ENCODE measurements at places on chromosomes 6 and 20.

GRCh38 chr20:51797357-51798025 is 4.8 kb downstream of the SALL4 start:
- no peak for DNase-seq

DNA sequence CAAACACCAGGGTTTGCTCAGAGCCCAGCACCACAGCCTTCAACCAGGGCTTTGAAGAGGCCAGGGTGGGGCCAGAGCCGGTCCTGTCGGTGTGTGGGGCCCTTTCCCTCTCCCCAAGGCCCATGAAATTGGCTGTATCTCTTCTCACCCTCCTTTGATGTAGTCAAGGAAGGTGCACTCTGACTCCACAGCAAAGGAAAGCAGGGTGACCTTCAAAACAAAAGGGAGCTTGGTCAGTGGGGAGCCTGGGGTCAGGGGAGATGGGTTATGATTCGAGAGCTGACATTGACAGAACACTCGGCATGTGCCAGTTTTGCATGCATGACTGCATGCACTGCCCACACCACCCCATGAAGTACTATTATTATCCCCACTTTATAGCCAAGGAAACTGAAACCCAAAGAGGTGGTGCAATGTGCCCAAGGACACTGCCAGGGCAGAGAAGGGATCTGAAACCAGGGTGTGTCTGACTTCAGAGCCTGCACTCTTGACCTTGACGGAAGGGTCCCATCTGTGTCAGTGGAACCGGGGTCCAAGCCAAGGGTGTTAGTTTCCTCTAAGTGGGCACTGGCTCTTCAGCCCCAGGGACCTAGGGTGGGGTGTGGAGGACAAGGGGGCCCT is 55.4 kb downstream of the RAB44 start:
- no peak for DNase-seq

DNA sequence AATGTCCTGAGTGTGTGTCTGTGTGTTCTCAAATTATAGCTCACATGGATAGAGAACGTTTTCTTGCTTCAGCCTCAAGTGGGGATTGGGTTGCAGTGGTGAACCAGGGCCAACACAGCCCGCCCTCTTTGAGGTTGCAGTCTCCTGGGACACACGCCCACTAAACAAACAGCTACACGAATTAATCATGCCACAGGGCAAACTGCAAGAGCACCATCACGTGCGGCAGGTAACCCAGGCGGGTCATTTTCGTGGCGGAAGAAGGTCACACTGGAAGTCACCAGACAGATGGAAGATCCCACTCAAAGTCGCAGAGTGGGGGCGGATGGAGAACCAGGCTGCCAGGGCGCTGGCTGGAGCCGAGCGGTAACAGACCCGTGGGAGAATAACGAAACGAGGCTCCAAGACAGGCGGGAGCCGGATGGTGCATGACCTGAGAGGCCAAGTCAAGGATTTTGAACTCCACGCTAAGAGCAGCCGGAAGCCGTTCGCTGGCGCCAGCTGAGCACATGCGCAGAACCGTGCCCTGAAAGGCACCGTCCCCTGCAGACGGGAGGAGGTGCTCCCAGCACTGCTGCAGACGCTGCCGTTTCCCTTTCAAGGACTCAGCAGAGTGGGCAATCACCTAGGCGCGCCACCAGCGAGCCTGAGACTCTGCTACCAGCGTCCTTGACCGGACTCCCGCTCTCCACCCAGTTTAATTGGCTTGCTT is 10.7 kb downstream of the DLL1 start:
- DNase-seq, result peak; percentile 51

- DNase-seq, result no peak
Measured at GRCh38 chr20:16178546-16179135, 394.6 kb downstream of the KIF16B start.

DNA sequence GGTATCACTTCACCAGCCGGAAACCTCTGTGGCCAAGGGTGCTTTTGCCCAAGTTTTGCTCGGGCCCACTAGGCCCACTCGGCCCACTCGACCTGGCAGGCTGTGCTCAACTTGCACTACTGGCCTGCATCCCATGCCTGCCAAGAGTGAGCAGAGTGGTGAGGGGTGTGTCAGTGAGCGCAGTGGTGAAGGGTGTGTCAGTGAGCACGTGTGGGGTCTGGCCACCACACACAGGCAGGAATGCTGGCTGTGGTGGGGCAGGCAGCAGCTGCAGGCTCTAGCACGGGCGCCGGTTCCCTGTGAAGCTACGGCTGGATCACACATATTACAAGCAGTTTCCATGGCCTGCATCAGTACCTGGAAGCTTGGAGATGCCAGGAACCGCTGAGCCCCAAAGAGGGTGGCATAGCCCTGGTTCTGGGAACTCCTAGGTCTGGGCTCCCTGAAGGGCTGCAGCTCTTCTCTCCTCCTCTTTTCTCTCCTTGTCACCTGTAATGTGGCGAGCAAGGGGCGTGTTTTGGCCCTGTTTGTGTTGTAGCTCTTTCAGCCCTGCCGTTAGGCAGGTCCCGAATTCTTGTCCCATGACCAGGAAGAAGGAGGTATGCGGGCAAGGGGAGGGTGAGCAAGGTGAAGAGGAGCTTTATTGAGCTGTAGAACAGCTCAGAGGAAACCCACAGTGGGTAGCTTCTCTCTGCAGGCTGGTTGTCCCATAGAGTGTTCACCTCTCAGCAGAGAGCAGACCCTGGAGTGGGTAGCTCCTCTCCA is 51.0 kb upstream of the CLDN20 start:
- DNase-seq, result no peak

- no peak for DNase-seq
Measured at GRCh38 chr20:48910347-48910781, 11.1 kb upstream of the ARFGEF2 start.

GRCh38 chr20:6769903-6770785 is 2.7 kb downstream of the BMP2 start:
- peak; percentile 52 for DNase-seq

- DNase-seq, result no peak
Measured at GRCh38 chr20:61295249-61295648, 43.2 kb downstream of the CDH4 start.
